ENCODE measurements at places on chromosomes 6 and 20.

DNA sequence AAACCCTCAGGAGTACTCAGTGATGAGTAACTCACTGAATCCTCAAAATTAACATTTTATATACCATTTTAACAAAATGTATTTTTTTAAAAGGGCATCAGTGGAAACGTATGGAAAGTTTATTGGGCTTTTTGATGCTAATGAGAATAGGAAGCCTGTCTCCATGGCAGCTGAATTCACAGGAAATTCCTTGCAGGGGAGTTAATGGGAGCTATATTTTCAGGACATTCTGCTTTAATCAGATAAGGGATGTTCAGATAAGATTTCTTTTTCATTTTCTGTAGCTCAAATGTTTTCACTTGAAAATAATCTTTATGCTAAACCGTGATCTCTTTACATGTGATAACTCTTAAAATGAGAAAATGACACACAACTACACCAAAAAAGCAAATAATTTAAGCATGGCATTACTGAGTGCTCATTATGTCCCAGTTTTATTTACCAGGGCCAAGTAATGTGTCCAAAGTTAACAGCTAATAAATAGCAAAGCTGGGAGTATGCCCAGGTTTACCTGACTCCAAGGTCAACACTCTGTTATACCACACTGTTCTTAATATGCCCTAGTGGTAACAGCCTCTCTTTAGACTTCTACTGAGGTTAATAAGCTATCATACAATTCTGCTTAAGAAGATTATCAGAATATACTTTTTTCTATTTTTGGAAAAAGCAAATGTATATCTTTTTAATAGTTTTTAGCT lies 348.1 kb downstream of the GRIK2 start:
- no peak for DNase-seq

DNA sequence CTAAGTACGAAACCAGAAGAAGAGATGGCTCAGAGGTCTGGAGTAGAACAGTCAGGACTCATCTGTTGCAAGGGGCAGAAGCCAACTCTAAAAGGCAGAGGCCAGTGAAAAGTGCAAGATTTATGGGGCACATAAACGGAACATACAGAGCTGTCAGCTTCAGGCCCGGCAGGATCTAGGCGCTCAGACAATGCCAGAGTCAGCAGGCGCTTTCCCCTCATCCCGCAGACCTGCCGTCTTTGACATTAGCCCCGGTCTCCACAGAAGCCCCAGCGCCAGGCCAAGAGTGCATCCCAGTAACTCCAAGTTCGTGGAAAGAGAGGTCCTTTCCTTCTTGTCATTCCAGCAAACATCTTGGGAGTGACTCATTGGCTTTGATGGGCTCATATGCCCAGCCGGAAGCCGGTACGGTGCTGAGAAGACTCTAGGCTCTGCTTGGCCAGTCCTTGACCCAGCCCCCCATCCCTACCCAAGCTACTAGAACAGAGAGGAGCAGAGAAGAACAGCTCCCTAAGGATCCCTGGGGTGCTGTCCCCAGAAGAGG lies 260.9 kb downstream of the TAF4 start:
- no peak for DNase-seq

DNA sequence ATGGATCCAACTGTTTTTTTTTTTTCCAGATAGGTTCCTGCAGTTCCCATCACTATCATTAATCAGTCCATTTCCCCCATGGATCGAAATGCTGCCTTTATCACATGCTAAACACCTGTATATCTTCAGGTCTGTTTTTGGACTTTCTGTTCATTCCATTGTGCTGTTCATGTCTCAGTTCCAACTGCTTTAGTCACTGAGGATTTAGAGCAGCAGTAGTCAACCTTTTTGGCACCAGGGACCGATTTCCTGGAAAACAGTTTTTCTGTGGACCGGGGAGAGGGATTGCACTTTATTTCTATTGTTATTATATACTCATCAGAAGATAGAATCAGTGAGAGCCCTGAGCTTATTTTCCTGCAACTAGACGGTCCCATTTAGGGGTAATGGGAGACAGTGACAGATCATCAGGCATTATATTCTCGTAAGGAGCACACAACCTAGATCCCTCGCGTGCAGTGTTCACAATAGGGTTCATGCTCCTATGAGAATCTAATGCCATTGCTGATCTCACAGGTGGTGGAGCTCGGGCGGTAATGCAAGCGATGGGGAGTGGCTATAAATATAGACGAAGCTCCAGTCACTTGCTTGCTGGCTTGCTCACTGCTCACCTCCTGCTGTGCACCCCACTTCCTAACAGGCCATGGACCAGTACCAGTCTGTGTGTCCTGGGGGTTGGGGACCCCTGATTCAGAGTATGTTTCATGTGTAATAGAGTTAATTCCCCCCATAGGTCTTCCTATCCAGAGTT lies 46.0 kb downstream of the CAP2 start:
- DNase-seq, result no peak

DNA sequence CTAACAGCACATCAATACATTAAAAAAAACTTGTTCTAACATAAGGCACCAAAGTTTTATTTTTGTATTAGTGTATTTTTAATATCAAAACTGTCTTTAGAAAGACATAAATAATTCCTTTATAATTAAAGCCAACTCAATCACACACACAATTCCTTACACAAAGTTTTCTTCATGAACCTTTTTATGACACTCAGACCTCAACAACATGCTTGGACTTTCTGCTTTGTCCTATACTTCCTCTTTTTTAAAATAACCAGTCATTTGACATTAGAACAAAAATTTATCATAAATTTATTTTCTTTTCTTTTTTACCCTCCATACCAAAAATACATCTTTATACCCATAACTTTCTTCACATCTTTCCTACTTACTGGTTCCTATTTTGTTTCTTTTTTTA lies 292.0 kb upstream of the ARID1B start:
- no peak for DNase-seq

- DNase-seq, result no peak
Measured at GRCh38 chr20:32924781-32925180, 66.1 kb downstream of the EFCAB8 start.

DNA sequence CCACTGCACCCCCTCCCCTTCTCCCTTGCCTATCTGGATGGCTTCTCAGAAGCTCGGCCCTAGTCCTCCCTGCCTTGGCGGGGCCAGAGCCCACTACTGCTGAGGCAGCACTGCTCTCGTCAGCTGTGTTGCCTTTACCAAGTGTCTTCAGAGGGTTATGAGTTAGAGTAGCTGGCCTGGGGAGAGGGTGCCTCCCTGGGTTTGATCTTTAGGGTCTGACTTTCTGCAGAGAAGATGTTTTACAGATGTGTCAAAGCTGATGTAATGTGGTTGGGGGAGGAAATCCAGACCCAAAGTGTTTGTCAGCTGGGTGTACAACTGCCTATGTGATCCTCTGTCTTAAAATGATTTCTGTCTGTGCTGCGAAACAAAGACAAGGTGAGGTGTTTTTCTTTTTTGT lies 30.4 kb upstream of the PI16 start:
- DNase-seq, result no peak

- DNase-seq, result no peak
Measured at GRCh38 chr6:82057846-82058554, 189.5 kb downstream of the IBTK start.

DNA sequence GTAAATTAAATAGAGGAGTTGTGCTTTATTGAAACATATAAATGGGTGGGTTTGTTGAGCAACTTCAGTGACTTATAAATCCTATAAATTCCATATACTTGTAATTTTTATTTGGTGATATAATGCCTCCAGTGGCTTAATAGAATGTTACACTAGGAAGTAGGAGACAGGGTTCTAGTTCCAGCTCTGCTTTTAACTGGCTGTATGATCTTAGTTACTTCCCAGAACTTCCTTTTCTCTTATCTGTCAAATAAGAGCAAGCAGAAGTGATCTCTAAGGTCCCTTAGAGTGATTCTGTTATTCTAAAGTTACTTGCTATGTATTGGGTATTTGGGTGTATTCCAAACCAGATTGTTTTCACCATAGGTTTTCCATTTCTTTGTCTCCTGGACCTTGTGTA lies 10.2 kb downstream of the ZSCAN23 start:
- no peak for DNase-seq

DNA sequence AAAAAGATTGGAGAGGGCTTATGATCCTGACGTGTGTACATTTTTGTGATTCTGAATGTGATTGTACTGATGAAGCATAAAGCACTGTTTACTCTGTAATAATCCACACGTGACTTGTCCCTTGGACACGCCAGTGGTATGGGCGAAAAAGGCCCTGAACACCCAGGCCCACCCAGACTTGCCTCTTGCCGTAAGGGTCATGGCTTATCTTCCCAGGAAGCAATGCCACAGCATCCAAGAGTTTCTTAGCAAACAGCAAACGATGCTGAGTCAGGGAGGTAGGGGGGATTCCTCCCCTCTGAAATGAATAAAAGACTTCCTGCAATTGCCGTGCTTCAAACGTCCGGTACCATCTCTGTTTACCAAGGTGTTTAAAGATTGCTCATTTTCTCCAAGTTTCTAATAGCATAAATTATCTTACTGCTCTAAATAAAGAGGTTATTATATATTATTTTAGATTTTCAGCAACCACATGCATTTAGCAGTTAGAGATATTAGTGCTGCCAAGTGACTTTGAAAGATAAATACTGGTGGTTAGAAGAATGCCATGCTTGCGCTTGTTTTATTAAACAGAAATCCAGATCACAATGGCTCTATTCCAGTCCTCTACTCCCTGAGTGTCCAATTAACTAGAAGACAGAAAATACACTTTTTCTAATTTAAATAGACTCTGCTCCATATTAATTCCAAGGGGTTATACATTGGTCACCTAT lies 212.8 kb upstream of the CST7 start:
- no peak for DNase-seq

DNA sequence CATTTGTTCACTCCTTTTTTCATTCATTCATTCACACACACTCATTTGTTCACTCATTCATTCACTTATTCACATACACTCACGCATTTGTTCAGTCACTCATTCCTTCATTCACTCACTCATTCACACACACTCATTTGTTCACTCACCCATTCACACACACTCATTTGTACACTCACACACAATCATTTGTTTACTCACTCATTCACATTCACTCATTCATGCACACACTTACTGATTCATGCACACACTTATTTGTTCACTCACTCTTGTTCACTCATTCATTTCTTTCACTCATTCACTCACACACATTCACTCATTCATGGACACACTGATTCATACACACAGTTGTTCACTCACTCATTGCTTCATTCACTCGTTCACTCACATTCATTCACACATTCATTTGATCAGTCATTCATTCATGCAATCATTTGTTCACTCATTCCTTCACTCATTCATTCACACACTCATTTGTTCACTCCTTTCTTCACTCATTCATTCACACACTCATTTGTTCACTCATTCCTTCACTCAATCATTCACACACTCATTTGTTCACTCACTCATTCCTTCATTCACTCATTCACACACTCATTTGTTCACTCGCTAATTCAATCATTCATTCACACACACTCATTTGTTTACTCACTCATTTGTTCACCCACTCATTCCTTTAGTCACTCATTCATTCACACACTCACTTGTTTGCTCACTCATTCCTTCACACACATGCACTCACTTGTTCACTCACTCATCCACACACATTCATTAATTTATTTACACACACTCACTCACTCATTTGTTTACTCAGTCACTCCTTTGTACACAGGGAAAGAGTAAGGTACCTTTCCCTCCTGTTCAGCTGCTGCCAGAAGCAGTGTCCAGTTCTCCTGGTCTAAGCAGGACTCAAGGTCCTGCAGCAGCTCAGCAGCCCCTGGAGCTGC lies 50.7 kb upstream of the BHLHE23 start:
- no peak for DNase-seq

DNA sequence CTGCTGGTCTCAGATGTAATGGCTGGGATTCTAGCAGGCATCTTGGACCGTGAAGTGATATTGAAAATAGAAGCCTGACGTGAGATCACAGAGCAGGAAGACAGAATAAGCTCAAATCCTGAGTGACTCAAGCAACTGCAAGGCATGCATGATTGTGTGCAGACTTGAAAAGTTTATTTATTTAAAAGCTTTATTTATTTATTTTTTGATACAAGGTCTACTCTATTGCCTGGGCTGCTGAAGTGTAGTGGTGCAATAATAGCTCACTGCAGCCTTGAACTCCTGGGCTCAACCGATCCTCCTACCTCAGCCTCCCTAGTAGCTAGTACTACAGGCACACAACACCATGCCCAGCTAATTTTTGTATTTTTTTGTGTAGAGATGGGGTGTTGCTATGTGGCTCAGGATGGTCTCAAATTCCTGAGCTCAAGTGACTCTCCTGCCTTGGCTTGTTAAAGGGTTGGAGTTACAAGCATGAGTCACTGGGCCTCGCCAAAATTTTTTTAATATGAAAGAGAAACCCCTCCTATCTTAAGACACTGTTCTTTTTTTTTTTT lies 40.1 kb upstream of the RNF144B start:
- DNase-seq, result no peak

All from activated CD4-positive, alpha-beta T cell treated with anti-CD3 and anti-CD28 coated beads for 4 hours (primary cell).